ENCODE measurements at places on chromosomes 1 and 21. TPM values are rescaled to one million over a fixed set of nuclear protein-coding genes. Genes with fewer than 3 reads are reported as not detected.
A peak's percentile ranks its signal among the peaks of the same experiment; 100 is the strongest.

- no peak for DNase-seq
Observed at GRCh38 chr1:36864182-36864822, 170.0 kb downstream of the GRIK3 start.

GRCh38 chr1:55547405-55547804 lies 332.2 kb upstream of the USP24 start:
- peak; percentile 28 for DNase-seq

DNA sequence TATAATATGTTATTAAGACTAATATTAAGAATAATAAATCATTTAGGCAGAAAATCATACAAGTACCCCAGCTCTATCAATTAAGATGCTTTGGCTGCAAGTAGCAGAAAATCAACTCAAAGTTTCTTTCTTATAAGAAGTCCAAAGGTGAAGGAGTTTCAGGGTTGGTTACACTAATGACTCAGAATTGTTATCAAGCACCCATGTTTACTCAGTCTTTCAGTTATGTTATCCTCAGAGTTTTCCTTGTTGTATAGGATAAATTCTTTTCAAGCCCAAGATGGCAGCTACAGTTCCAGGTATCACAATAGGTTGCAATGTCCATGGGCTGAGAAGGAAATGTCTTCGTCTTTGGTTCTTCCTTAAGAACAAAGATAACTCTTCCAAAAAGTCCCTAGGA lies 163.6 kb downstream of the TNFSF18 start:
- DNase-seq, result no peak

GRCh38 chr1:168422203-168422847 lies 121.5 kb downstream of the XCL2 start:
- DNase-seq, result no peak

GRCh38 chr1:201385299-201385891 lies 7.9 kb upstream of the TNNT2 start:
- DNase-seq, result peak; percentile 78

- DNase-seq, result no peak
Observed at GRCh38 chr21:38631206-38631605, 132.9 kb upstream of the ERG start.

DNA sequence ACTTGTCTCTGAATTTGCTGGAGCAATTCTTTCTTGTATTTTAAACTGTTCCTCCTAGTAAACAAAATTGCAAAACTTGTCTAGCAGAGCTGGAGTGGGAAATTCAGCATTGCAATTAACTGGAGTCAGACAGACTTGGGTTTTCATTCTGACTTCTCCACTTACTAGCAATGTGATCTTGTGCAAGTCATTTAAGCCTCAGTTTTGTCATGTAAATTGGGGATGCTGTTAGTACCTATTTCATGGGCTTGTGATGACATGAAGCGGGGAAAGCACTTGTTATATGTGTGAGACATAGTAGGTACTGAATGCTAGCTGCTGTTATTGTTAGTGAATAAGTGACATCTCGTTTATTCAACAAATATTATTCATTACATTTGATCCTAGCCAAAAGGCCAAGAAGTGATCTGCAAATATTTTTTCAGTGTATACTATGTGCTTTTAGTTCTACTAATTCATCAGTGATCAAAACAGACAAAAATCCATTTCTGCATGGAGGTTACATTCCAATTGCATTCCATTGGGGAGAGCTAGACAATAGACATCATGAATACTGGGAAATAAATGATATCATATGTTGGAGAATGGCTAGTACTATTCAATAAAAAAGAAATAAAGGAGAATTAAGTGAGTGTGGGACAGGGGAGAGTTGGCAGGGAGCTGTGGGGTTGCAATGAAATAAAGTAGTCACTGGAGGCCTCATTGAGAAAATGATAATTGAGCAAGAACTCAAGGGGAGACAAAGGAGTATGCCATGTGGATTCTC lies 47.1 kb downstream of the CACHD1 start:
- DNase-seq, result no peak

- DNase-seq, result no peak
Observed at GRCh38 chr1:41097105-41097504, 75.6 kb upstream of the SLFNL1 start.

DNA sequence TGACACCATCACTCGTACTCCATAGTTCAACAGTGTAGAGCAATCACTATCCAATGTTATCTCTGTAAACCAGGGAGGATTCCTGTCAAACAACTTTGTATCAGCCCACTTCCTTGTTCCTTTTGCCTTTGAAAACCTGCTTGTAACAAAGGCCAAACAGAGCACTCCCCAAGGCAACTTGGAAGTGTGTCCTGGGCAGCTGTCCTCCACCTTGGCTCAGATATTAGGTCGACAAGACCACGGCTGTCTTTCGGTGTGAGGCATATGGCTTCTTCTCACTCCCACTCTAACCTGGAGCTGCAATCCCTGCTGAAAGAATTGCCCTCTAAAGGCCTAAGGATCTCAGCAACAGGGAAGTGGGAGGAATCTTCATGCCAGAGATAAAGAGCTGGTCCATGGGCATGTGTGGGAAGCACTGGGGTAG lies 66.7 kb downstream of the ITPKB start:
- no peak for DNase-seq

DNA sequence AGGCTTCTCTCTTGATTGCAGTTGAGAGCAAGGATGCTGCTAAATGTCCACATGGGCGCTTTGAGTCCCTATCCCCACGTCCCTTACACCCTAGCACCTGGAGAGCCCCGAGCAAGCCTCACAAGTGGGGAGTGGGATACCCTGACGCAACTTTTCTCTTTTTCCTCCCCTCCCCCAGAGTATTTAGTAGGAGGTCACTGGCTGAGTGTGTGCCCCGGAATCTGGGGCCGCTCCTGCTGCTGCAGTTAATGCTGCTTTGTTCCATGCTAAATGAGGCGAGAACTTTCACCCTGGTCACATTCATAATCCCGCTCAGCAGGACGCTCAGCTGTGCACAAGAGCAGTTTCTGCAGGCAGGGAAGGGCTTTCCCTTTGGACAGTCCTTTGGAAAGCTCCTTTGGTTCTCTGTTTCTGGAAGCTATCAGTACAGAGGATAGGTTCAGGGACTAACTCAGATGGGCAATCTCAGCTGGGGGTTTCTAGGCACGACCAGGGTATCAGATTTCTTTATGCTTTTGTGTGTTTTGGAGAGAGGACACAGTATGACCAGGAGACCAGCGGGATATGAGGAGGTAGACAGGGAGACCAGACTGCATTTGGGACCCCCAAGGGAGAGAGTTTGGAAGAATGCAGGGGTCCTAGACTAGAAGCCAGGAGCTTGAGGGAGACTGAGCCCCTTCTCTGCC lies 75.9 kb downstream of the NOS1AP start:
- peak; percentile 77 for DNase-seq

The TSPAN1 gene
- 578 TPM for total RNA-seq

The GUCA2A gene
- total RNA-seq, result not detected

The CSDE1 gene
- total RNA-seq, result 486 TPM

Measured in kidney (tissue), 22 donors.